ENCODE measurements at places on chromosomes 1 and 21. TPM values are rescaled to one million over a fixed set of nuclear protein-coding genes. Genes with fewer than 3 reads are reported as not detected.

Gene ZNF697
- 4.8 TPM for total RNA-seq

Gene BRINP2
- not detected for total RNA-seq

DNA sequence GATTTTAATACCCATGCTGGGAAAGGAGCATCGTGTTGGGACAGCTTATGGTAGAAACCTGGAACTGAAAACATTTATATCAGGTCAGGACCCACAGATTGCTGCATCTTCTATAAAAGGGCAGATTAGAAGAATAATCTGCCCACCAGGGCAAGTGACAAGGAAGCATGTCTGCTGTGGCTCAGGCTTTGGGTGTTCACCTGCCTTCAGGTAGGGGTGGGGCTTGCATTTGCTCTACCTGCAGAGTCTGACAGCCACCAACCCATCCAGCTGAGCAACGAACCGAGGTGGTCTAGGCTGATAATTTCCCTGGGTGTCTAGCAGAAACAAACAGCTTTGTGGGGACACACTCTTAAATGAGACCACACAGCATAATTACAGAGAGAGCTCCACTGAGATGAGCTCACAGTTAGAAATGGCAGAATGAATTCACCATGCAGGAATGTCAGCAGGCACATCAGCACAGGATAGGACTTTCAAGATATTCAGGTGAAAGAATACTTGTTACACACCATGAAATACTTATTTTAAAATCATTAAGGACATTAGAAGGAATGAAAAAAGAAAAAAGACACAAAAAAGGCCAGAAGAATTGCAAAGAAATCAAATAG is 36.1 kb upstream of the B3GALT5 start:
- no peak overlapping the region for H3K4me3 ChIP-seq
- no peaks in the 10 kb centered on the region for H3K4me1 ChIP-seq
- H3K27me3 ChIP-seq: no peaks in the 10 kb centered on the region
- no peaks in the 10 kb centered on the region for H3K36me3 ChIP-seq

- peaks cover 9% of the 10 kb centered on the region for H3K4me1 ChIP-seq
- DNase-seq: no peak
- peak overlapping the region; percentile 7 for H3K27ac ChIP-seq
These were observed 28.4 kb downstream of the TRIM45 start for GRCh38 chr1:117093091-117093534.

GRCh38 chr1:109369167-109369746 is 28.5 kb downstream of the SORT1 start:
- H3K4me3 ChIP-seq: no peak overlapping the region
- no peak overlapping the region for H3K27ac ChIP-seq
- peaks cover 8% of the 10 kb centered on the region for H3K36me3 ChIP-seq

GRCh38 chr1:207049974-207050391 is 1.0 kb downstream of the YOD1 start:
- H3K27me3 ChIP-seq: no peaks in the 10 kb centered on the region
- DNase-seq: no peak
- H3K4me3 ChIP-seq: peak overlapping the region; percentile 74

DNA sequence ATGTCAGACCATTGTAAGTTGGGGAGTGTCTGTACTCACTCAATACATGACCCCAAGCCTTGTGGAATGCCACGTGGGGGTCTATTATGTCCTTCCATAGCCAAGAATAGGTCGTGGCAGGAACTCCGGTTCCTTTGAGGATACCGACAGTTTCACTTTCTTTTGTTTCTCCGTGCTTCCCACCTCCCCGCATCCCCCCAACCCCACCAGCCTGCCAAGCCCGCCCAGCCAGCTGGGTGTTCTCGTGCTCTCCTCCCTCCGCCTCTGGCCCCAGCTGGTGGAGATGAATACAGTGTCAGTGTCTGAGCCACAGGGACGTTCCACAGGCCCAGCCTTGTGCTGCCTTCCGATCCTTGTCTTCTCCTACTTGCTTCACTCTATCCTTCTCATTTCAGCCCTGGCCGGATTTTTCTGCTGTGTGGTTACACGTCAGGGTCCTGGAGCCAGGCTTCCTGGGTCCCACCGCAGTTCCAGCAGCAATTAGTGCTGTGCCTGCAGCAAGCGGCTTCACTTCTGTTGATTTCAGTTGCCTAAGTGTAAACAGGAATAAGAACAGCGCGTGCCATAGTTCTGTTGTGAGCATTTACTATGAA is 4.1 kb upstream of the AGTRAP start:
- H3K27me3 ChIP-seq: no peaks in the 10 kb centered on the region
- H3K4me3 ChIP-seq: peak overlapping the region; percentile 38
- no peaks in the 10 kb centered on the region for H3K36me3 ChIP-seq
- peaks cover 54% of the 10 kb centered on the region for H3K4me1 ChIP-seq
- peak overlapping the region; percentile 80 for H3K27ac ChIP-seq

DNA sequence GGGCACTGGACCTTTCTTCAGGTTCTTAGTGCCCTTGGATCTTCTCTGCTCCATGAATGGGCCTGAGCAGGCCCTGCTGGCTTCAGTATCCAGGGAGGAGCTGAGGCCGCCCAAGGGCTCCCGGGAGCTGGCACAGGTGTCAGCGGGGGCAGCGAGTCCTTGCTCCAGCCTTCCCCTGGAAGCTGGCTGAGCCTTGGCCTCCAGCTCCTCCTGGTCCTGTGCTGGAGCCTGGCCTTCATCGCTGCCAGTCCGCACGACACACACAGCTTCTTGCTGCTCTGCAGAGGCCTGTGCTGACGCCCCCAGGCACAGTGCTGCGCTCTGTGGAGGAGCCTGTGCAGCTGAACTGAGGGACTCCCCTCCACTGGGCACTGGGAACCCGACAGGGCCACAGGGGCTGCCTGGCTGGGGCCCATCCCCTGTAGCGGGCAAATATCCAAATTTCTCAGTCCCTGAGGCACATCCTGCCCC is 1.7 kb downstream of the SPOCD1 start:
- no peaks in the 10 kb centered on the region for H3K36me3 ChIP-seq
- H3K27me3 ChIP-seq: no peaks in the 10 kb centered on the region
- H3K27ac ChIP-seq: no peak overlapping the region
- DNase-seq: peak; percentile 52

DNA sequence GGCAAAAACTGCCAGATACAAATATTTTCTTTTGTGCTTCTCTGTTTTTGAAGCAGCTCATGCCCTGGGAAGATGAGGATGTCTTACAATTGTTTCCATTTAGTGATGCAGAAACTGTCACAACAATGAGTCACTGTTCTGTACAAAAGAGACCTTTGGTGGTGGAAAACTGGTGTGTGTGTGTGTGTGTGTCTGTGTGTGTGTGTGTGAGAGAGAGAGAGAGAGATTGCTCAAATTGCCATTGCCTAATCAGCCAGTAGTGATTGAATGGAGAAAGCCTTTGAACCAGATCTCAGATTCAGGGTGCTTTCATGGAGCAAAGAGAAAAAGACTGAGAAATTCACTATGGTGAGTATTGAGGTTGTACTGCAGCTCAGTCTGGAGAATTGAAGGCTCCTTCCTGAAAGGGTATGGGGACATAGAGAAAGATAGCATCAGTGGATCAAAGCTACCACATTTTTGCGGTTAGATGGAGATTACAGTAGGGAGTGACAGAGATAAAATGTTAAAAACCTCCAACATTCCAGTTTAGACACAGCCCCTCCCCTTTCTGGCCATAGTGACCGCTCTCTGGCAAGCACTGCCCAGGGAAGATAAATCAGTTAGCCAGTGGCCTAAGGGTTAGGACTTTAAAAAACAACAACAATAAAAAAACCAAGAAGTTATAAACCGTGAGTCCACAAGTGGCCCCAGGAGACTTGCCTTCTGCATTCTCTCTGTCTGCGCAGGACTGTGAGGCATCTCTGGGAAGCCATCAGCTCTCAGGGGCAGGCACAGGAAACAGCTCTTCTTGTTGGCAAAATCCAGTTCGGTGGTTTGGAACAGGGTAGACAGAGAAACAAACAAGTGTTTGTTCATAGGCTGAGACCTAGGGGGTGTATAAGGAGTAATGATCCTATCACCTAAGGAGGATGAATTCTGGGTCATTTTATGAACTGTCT is 406.5 kb downstream of the DUSP10 start:
- DNase-seq: peak; percentile 66
- no peaks in the 10 kb centered on the region for H3K36me3 ChIP-seq
- H3K27me3 ChIP-seq: no peaks in the 10 kb centered on the region
- H3K4me1 ChIP-seq: peaks cover 13% of the 10 kb centered on the region
- H3K27ac ChIP-seq: peak overlapping the region; percentile 78

- H3K27ac ChIP-seq: no peak overlapping the region
- H3K27me3 ChIP-seq: no peaks in the 10 kb centered on the region
These were observed 264.8 kb upstream of the DUSP10 start for GRCh38 chr1:222006715-222007114.

DNA sequence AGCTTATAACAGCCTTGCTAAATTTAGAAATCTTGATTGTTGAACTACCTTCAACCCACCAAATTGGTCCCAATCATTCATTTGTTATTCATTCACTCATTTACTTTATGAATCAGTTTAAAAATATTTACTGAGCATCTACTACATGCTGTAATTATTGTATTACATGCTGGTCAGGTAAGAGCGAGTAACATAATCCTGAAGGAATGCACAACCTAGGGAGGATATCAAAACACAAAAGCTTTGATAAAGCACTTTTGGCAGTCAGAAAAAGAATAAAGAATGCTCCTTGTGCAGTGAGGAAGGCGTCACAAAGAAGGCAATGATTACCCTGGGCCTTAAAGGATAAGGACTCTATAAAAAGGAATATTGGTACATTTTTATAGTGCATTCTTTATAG is 518.9 kb upstream of the NR5A2 start:
- no peaks in the 10 kb centered on the region for H3K36me3 ChIP-seq
- no peaks in the 10 kb centered on the region for H3K27me3 ChIP-seq
- no peak overlapping the region for H3K27ac ChIP-seq
- no peak overlapping the region for H3K4me3 ChIP-seq

Measured in suprapubic skin (tissue), 4 donors.